ENCODE measurements at places on chromosomes 7 and 10.

DNA sequence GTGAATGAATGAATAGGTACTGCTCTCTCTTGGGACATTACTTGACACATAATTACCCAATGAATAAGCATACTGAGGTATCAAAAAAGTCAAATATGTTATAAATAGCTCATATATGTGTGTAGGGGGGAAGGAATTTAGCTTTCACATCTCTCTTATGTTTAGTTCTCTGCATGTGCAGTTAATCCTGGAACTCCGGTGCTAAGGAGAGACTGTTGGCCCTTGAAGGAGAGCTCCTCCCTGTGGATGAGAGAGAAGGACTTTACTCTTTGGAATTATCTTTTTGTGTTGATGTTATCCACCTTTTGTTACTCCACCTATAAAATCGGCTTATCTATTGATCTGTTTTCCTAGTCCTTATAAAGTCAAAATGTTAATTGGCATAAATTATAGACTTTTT lies 1.2 kb downstream of the CFTR start:
- DNase-seq = no peak

DNA sequence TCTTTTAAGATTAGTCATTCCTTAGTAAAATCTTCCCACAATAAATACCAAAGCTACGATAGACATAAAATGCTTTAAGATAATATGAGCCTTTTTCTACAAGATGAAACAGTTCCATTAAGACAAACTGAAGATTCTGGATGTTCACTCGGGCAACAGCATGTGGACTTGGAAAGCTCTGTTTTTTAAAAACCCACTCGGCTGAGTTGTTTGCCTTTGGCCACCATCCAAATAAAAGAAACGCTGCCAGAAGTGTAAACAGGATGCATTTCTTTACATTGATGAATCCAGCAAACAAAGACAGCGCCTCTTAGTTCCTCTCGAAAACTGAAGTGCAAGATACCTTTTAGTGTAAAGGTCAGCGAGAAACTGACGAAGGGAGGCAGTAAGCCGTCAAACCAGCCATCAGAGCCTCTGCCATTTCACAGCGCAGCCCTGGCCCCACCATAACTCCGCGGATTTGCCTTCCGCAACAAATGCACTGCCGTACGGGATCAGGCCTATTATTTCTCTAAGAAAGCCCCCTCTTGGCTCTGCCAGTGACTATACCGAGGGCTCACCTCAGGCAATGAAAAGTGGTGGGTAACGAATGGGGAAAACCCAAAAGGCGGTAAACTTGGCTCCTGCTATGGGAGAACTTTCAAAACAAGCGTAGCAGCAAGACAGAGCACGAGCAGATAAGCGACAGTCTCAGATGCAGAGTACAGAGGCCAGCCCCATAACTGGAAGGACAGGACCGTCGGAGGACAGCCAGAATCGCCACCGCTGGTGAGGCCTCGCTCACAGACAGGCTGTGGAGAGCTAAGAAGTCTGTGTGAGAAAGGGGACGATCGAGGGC lies 41.4 kb downstream of the GNA12 start:
- no peak for DNase-seq

GRCh38 chr7:24882989-24883621 lies 96.9 kb downstream of the OSBPL3 start:
- no peak for DNase-seq

DNA sequence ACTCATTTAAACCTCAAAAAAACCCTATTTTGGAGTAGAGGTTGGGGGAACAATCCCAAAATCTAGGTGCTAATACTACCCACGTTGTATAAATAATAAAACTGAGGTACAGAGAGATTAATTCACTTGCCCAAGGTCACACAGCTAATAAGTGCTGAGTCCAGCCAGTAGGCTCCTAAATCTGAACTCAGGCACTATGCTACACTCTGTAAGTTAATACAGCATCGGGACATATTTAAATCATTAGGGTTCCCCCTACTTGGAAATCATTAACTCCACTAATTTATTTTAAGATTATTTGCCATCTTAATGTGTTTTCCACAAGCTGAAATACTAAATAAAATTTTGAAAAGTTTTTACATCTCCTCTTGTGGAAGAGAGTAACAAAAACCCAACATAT lies 24.2 kb downstream of the PIP4K2A start:
- DNase-seq = no peak

DNA sequence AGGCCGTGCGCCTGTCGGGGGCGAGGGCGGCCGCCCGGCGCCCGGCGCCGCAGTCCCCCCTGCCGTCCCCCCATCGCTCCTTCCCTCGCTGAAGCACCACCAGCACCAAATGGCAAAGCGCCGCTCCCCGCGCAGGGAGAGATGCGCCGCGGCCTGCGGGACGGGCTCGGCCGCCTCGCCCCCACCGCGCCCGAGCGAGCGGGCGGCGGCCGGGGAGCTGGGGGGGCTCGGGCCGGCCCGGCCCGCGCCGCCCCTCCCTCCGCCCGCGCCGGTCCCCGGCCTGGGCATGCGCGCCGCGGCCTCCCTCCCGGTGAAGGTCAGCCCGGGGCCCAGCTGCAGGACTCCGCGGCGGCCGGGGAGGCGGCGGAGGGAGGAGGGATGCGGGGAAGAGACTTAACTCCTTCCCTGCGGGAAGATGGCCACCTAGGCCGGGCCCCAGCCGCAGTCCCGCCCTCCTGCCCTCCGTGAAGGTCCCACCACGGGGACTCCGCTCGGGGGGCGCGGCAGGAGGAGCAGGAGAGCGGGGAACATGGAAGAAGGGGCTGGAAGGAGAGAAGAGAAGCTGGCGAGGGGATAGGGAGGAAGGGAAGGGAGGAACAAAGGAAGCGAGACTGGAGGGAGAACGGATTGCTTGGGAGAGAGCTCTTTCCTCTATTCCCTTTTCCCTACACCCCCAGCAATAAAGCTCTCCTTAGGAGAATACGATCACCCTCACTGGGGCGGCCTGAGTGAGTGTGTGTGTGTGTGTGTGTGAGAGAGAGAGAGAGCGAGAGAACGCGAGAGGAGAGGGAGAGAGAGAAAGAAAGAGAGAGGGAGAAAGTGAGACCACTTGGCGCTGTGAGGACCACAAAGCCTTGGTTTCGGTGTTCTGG lies 3.4 kb upstream of the SMARCD3 start:
- no peak for DNase-seq

Measured in GM12878 (cell line).